SK-N-SH (cell line): ENCODE measurements at places on chromosomes 12 and 14. TPM values are rescaled to one million over a fixed set of nuclear protein-coding genes. Genes with fewer than 3 reads are reported as not detected.

The GALNT16 gene
- 12.7 and 17.0 TPM in 2 replicates for polyA plus RNA-seq

The LLPH gene
- polyA plus RNA-seq: 7.4 and 9.1 TPM in 2 replicates

The PLEKHG7 gene
- not detected in 2 replicates for polyA plus RNA-seq

The CCDC175 gene
- not detected in 2 replicates for polyA plus RNA-seq

The SLC38A4 gene
- polyA plus RNA-seq: 66.7 and 89.3 TPM in 2 replicates

The ALX1 gene
- 0.06 TPM in 1 of 2 replicates, not detected in the other for polyA plus RNA-seq

The CHGA gene
- polyA plus RNA-seq: 5.6 and 11.7 TPM in 2 replicates

The CCDC197 gene
- polyA plus RNA-seq: not detected in 2 replicates

The CARMIL3 gene
- polyA plus RNA-seq: 0.32 and 0.43 TPM in 2 replicates

The ADCY6 gene
- polyA plus RNA-seq: 36.0 and 46.4 TPM in 2 replicates
